ENCODE measurements at places on chromosomes 1 and 21.

- no peak for DNase-seq
Observed at GRCh38 chr1:100794748-100795645, 75.5 kb downstream of the VCAM1 start.

- DNase-seq: no peak
Observed at GRCh38 chr21:34362136-34362444, 1.7 kb upstream of the KCNE2 start.

DNA sequence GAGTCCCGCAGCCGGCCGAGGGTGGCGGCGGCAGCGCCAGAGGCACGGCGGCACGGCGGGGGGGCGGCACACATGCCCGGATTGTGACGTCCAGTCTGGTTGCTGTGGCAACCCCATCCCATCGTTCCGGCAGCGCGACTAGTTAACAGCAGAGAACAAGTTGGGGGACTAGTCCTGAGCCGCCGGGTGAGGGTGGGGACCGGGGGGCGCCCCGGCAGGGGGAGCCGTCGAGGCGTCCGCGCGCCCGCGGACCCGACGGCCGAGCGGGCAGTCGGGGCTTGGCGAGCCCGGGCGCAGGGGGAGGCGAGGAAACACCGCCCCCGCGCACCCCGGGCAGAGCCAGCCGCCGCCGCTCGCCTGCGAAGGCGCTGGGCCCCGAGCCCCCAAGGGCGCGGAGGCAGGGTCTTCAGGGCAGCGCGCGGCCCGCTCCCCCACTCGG lies at the start of gene CHD5:
Gene CHD5, minus strand, starts transcription at position 54 of the 439 bp plus-strand sequence. CDS start 298 bp downstream, outside the sequence.
- no peak for DNase-seq

DNA sequence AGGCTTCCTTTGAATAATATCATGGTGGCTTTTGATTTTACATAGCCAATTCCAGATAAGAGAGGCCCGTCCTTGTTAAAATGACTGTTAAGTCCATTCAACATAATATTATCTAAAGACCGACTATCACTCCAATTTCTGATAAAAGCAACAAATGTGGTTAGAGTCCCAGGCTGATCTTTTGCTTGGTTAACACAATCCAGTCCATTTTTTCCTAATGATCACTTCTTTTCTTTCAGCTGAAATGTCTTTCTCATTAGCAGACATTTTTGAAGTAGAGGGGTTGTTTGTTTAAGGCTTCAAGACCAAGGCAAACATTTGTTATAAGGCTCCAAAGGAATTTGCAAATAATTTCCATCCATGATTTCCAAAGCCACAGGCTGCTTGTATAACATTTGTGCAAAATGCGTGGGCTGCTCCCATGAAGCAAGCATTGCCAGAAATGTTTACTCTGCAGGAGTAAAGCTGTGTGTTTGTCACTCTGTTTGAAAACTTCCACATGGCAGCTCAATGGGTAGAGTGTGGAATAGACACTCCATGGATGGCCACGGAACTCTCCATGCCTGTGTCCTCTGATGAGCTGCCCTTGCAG lies 111.5 kb downstream of the PSMG1 start:
- DNase-seq: no peak

DNA sequence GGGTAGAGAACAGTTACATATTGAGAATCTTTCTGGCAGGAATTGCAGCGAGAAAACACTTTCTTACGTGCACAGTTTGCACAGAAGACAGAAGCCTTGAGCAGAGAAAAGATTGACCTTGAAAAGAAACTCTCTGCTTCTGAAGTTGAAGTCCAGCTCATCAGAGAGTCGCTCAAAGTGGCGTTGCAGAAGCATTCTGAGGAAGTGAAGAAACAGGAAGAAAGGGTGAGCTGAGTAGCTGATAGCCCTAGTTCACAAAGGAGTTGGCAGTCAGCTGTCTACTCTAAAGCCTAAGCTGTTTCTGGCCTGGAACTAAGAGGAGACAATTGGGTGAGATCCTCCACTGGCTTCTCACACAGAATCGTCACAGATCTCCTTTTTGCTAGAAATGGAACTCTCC lies 20.3 kb upstream of the SH3BGRL3 start:
- no peak for DNase-seq

DNA sequence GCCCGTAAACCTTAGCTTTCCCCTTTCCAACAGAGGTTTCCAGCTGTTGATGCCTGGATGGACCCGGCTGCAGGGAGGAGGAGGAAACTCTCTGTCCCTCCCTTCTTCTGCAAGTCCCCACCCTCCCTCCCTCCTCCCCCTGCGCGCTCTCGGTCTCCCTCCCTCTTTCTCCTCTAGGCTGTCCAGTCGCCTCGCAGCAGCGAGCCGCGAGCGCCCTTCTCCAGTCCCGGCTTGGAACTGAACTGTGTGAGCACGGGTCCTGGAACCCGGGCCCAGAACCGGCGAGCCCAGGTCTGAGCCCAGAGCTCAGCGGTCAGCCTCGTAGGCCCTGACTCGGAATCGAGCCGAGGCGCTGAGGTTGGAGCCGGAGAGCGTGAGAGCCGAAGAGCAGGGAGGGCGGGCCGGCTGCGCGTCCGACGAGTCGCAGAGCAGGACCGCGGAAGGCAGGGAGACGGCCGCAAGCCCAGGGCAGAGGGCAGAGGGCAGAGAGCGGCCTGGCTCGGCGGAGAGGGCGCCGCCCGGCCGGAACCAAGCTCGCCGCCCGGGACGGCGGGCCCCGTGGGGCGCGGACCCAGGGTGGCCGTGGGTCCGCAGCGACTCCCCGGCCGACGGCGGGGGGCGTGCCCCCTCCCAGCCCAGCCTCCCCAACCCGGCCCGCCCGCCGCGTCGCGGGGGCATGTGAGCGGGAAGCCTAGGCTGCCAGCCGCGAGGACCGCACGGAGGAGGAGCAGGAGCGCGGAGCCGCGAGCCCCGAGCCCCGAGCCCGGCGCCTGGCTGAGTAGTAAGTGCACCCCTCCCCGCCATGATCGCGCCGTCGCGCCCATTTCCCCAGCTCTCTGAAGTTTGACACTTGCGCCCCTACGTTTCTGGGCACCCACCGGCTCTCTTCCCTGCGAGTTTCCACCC lies at the start of gene SOX13:
Gene SOX13, plus strand, starts transcription at position 185 of the 906 bp plus-strand sequence. CDS start 39,801 bp downstream, outside the sequence.
- DNase-seq: peak; percentile 56

DNA sequence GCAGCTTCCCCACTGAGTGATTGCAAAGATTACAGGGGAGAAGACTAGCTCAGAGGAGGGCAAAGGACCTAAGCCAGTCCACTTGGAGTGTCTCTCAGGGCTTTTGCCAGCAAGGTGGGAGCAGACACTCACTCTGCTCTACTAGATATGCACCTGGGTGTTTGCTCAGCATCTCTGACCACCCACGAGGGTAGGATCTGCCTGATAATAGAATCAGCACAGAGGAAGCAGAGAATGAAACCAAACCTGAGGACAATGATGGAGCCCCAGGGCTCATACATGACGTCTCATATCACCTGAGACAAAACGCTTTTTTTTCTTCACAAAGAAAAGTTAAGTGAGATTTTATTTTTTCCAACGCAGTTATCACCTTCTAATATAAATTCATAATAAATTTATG lies 79.4 kb downstream of the RRAGC start:
- DNase-seq: no peak

DNA sequence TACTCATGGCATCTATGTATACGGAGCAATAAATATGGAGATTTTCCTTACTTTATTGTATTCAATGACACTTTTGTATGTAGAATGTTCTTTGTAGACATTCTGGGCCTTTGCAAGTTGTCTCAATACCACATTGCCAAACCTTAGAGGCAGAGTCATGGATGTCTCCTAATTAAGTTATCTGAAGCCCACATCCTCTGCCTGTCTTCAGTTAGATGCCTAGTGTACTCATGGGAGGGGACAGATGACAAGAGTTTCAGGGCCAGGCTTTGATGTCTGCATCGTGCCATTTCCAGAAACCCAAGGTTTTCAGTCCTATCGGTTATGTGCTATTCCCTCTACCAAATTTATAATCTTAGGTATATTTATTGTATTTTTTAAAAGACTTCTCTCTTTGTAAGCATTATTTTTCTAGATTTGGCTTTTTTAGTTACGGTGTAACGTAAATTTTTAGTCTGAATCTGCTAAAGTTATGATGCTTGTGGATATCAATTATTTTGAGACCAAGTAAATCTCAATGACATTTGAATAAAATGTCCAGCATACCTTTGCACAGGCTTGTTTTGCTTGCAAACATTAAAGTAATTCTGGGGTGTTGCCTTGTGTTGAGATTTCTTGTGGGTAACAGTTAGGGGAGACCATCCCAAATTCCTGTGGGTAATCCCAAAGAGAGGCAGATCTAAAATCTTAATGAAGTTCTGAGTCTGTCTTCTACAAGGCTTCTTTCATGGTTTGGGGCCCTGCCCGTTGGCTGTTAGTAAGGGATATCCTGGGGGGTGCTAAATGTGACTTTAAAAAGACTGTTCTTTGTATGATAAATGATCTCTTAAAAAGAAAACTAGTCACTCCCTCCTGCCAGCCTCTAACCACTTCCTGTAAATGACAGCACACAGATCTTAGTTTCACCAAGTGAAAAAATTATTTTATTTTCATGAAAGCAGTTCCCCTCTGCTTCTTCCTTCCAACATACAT lies 8.0 kb upstream of the MACF1 start:
- DNase-seq: peak; percentile 54

DNA sequence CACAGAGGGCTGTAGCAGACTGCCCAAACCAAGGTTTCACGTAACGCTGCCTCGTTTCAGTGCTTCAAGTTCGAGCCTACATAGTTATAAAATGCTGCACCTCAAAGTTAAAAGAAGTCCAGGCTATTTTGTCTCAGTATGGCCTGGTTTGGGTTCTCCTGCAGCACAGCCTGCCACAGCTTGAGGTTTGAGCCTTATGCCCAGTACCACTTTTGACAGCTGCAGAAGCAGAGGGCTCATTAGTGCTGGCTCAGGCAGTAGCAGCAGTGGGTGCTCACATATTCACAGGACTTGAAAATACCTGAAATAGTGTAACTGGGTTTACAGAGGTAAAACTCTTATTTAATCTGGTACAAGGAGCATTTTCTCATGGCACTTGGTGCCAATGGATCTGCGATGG lies 15.3 kb downstream of the SPATA46 start:
- DNase-seq: no peak

DNA sequence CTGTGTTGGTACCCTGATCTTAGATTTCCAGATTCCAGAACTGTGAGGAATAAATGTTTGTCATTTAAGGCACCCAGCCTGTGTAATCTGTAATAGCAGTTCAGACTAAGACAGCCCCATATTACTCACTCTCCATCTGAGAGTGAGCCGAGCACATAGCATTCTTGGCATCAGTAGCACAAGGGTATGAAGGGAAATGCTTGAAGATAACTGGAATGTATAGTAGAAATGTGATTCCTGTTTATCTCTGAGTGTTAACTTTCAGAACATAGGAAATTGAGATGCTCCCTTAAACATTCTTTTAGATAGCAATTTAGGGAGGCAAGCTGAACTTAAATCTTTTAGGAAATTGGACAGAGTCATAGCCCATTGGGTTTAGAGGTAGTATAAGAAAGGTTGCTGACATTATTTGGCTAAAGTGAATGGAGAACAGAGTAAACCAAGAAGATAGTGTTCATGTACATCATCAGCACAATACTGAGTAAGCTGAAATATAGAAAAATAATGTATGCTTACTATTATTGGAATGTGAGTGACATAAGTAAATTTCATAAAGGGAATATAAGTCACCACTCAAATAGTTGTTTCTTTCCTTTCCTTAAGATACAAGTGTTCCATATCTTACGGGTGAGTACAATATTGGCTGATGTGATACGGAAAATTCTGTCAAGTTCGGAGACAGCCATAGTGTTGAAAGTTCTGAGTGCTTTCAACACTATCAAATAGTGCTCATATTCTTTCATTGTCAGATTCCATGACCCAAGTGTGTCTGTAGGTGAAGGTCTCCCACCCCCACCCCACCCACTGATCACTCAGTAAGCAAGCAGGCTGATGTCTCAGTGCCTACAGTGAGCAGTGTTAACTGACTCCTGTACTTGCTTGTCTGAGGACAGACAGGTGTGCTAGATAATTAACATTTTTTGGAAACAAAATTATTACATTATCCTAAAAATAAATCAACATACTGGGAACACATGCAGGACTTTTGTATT lies 73.7 kb downstream of the LRRC8D start:
- no peak for DNase-seq

DNA sequence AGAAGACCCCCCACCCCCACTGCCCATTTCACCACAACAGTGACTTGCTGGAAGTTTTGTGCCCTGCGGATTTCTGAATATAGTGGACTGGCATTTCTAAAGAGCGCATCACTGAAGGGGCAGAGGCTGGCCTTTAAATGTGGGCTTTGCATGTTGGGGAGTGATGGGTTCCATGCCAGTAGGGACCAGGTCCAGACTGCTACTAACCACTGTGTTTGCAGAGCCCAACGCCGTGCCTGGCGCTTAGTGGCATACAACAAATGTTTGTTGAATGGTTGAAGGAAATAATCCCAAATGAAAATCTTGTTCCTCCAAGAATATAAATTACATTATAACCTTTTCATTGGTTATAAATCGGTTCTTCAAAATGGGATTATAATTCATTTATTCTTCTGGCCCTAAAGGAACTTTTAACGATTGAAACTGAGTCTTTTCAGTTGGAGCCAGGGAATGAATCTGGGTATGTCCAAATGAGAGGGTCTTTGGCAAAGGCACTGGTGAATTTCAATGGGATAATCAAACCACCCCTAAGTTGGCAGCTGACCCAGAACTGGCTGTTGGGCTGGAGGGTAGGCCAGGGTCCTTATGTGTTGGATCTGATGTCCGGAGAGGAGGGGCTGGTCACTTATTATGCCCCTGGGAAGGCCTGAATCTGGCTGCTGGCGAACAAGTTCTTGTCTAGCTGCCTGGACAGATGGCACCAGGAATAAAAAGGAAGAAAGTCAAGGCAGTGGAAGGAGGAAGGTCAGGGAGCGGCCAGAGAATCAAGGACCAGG lies 13.8 kb upstream of the SDHB start:
- no peak for DNase-seq

DNA sequence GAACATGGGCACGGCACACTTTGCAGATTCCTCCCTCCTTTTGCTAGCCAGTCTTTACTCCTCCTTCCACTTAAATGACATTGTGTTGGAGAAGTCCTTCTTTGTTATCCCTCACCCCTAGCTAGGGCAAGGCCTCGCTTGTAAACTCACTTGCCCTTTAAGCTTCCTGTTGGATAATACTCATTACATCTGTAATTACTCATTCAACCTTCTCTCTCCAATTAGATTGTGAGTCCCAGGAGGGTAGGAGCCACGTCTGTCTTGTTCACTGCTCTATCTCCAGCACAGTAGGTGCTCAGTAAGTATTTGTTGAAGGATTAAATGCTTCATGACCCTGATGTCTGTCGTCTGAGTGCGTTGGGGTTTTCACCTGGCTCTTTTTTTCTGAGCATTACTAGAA lies 98.7 kb upstream of the USP24 start:
- DNase-seq: no peak

GRCh38 chr1:193408782-193409293 lies 222.4 kb upstream of the B3GALT2 start:
- no peak for DNase-seq

DNA sequence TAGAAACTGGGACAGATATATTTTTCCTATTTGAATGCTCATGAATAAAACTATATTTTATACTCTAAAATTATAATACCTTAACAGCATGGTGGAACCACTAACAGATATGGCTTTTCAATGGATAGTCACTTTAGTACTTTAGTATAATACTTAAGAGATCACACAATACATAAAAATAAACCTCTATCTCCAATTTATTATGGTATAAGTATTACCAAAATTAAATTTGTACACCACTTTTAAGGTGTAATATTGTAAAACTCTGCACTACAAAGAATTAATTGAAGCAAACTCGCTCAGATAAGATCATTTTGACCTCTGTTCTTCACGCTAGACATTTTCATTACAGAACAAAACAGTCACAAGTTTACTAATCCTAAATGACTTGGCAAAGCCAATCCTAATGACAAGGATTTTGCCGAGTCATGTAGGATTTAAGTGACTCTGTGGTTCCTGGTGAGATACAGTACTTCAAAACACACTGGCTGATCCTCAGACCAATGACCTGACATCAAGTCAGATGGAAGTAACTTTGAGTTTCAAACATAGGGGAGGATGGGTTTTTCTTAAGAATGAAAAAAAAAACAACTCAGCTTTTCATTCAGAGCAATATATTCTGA lies 200.6 kb downstream of the SMYD3 start:
- no peak for DNase-seq
